ENCODE measurements at places on chromosomes 2 and 18.

DNA sequence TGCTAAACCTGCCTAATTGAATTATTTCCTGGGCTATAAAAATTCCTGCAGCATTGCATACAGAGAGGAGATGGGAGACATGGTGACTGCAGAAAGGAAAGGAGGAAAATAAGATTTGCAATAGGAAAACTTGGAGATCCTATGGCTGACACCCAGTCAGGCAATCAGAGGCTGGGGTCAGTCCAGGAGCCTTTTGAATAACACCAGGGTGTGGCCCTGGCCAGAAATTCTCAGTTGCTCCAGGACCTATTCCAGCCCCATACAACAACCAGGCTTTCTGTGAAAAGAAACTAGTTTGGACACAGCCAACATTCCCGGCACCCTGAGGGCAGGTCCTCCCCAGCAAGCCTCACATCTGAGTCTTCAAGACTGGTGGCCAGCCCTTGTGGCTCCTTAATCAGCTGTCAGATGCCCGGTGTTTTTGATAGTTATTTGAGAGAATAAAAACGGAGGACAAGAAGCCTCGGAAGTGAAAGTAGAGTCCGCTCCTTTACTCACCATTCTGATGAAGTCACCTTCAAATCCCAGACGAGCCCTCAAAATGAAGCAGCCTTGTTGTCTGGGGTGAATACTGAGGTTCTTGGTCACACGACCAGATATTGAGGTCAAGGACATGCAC, 31.1 kb upstream of the GMCL1 start:
- no peak for DNase-seq

DNA sequence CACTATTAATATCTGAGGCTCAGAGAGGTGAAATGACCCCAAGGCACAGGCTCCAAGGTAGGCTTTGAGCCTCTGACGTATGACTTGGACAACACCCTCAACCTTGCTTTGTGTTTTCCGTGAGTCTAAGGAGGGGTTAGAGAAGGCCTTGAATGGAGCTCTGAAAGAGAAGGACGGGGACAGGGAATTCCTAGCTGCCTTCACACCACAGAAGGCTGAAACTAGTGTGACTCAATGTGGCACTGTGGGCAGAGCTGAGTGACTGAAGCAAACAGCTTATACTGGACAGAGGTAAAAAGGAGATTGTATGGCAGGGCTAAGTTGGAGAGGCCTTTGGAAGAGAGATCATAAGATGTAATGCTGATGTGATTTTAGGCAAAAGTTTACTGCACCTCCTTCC, 3.5 kb upstream of the NCK2 start:
- no peak for DNase-seq

GRCh38 chr2:192585418-192585817, 390.7 kb upstream of the TMEFF2 start:
- no peak for DNase-seq

DNA sequence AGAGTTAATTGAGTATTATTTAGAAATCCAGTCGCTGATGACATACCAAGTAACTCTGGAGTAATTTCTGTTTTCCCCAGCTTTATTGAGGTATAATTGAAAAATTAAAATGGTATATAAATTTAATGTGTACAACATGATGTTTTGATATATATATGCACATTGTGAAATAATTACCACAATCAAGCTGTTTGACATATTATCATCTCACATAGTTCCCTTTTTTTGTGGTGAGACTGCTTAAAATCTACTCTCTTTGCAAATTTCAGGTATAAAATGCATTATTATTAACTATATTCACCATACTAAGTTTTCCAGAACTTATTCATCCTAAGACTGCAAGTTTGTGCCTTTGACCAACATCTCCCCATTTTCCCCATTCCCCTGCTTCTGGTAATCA, 25.0 kb upstream of the SPAG16 start:
- no peak for DNase-seq

DNA sequence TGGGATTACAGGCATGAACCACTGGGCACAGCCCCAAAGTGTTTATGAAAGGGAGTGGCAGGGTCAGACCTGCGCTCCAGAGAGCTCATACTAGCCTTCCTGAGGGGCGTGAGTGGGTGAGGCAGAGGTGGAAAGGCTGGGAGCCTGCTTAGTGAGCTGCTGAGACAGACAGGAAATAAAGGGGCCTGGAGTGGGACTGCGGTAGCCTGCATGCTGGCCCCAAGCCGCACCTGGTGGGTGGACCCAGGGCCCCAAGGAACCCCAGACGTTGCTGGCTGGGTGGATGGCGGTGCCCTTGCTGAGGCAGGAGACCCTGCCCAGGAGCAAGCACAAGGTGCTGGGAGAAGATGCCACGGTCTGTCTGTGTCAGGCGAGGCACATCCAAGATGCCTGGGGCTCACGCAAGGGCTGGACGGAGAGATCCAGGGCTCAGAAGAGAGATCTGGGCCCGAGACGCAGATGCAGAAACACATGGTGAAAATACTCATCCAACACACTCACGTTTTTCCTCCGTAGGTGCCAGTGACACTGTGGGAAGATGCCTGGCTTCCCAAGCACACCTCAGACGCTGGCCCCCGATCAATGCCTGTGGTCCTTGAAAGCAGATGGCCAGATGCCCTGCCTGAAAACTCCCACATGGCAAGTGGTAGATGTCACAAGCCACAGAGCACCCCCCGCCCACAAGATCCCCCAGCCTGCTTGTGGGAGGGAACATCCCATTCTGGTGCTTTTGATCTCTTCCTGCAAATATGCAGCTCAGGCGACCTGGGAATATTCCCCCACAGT, 151.1 kb downstream of the GLI2 start:
- DNase-seq, result no peak

DNA sequence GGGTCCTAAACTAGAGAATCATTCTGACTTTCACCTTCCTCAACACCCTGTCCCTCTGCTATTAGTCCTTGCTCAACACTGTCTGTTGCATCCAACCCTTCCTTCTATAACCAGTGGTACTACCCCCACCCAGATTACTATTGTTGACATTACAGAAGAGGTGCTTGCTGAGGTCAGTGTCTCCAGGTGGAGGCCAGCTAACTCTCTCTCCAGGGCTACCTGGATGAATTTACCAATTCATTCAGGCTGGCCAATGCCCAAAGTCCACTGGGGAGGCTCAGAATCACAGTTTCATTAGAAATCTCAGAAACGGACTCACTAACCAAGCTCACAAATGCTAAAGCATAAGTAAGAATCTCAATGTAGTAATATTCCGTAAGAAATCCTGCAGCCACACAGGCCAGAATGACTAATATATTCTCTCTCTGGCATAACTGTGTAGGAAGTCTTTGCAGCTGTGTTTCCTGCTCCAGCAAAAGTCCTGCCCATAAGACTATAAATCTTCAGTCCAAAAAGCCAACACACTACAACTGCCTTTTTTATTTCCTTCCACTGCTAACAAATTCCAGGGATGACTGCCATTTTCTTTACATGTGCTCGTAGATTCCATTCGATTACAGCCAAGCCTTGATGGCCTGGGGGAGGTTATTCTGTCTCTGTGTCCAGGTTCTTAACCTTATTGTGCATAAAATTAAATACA, 10.0 kb upstream of the TTR start:
- no peak for DNase-seq

- no peak for DNase-seq
Observed at GRCh38 chr2:54503192-54503591, 47.1 kb downstream of the SPTBN1 start.

- DNase-seq, result no peak
Observed at GRCh38 chr2:151264157-151264825, 2.6 kb upstream of the RBM43 start.

DNA sequence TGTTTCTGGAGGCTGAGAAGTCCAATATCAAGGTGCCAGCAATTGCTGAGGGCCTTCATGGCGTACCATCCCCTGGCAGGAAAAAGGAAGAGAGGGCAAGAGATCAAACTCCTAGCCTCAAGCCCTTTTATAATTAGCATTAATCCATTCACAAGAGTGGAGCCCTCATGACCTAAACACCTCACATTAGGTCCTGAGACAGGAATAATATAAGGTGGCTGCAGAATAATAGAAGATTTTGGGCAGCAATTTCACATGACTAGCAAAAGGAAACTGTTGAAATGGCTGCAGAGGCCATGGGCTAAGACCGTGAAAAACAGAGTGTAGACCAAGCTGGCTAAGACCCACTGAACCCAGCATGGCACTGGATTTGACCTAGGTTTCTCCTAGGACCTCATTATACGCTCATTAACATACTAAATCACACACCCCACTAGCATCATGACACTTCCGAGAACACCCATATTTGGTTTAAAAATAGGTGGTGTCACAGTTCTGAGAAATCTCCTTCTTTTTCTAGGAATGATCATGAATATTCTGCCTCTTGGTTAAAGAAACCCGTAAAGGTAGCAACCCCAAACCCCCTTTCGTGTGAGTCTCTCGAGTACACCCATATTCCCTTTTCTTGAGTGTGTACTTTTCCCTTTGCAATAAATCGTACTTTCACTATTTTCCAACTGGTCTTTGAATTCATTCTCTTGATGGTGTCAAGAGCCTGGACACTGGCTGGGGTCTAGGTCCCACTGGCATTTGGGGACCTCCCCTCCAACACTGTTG, 3.1 kb upstream of the MYCN start:
- DNase-seq, result no peak

DNA sequence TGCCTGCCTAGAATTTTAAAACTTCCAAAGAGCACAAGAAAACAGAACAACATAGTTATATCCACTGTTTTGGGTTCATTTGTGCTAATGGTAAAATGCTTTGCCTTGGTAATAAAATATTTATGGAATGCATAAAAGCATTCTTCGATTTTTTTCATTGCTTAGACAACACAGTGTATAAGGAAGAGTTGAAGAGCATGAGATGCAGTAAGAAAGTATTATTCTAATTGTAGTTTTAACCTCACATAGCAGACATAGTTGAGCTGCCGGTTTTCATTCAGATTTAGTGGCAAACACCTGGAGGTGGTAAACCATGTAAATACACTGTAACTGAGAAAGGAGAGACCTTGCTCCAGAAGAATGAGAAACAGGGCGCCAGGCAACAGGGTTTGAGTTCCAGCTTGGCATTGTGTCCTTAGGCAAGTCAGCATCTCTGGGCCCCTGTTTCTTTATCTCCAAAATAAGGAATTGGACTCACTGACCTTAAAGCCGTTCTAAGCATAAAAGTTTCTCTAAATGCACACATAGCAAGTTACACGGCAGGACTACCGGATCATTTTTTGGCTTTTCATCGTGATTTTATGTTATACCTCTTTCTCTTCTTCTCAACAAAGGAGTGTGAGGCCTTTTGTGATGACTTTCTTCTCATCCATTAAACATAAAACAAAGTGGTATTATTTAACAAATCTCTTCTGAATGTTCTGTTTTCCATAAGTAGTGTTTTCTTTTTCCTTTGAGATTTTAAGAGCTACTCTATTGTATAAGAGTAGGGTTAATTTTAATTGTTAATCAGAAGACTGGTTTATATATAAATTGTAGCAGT, 7.9 kb downstream of the UGP2 start:
- DNase-seq, result no peak

- no peak for DNase-seq
Observed at GRCh38 chr2:2014251-2014771, 270.0 kb upstream of the PXDN start.

- DNase-seq, result no peak
Observed at GRCh38 chr2:23211987-23212583, 172.9 kb upstream of the KLHL29 start.

- DNase-seq, result no peak
Observed at GRCh38 chr2:16479721-16480120, 185.9 kb downstream of the CYRIA start.

GRCh38 chr18:395456-396250, 104.8 kb downstream of the COLEC12 start:
- no peak for DNase-seq

DNA sequence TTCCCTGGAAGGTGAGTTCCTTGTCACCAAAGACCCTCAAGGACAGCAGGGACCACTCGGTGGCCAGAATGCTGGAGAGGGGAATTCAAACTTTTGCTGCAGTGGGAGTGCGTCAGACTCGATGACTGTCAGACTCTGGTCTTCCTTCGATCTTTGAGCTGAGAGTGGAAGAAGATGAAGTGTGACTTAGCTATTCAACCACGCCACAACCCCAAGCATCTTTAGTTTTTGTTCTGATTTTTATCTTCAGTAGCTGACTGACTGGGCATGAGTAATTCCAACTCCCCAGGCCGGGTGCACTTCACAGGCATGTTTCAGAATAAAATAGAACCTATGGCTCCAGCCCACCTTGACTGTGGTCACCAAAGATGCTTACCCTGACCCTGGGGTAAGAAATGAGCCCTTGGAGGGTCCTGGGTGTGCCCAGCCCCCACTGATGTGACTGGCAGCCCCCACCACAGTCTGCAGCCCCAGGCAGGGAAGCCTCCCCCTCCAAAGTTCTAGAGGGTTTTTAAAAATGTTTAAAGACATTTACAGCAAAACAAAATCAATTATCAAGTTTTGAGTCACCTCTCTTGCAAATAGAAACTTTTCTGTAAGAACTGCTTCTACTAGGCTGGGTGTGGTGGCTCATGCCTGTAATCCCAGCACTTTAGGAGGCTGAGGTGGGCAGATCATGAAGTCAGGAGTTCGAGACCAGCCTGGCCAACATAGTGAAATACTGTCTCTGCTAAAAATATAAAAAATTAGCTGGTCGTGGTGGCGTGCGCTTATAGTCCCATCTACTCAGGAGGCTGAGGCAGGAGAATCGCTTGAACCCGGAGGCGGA, 24.9 kb upstream of the YWHAQ start:
- no peak for DNase-seq

DNA sequence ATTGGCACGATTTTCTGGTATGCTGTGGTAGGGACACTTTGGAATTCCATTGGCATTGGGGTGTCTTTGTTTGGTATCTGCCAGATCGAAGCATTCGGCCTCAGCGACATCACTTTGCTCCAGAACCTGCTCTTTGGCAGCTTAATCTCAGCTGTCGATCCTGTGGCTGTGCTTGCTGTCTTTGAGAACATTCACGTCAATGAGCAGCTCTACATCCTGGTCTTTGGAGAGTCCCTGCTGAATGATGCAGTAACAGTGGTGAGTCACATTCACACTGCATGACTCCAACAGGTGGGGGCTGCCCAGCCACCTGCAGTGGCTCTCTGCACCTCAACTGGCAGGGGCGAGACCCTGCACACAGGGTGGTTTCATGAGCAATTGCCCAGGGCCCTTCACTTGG, 38.4 kb downstream of the SLC9A2 start:
- no peak for DNase-seq

DNA sequence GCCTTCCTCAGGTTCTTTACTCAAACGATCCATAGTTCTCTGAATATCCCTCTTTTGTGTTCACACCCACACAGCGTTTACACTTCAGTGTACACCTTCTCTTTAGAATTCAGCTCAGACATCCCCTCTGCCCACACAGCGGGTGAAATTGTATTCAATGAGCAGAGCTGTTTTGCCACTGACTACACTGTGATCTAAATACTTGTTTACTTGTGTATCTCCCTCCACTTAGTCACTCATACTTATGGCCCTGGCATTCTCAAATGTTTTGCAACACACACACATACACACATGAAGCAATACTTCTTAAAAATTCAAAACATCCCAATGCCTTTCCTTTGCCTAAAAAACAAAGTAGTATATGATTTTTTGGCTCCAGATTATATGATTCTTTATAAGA, 297.1 kb downstream of the TMX3 start:
- DNase-seq, result no peak

All from cortex of kidney (tissue), 1 donor.